ENCODE measurements at places on chromosomes 13 and 19.

GRCh38 chr19:38023671-38024541 is 116.9 kb downstream of the SIPA1L3 start:
- no peak for DNase-seq

DNA sequence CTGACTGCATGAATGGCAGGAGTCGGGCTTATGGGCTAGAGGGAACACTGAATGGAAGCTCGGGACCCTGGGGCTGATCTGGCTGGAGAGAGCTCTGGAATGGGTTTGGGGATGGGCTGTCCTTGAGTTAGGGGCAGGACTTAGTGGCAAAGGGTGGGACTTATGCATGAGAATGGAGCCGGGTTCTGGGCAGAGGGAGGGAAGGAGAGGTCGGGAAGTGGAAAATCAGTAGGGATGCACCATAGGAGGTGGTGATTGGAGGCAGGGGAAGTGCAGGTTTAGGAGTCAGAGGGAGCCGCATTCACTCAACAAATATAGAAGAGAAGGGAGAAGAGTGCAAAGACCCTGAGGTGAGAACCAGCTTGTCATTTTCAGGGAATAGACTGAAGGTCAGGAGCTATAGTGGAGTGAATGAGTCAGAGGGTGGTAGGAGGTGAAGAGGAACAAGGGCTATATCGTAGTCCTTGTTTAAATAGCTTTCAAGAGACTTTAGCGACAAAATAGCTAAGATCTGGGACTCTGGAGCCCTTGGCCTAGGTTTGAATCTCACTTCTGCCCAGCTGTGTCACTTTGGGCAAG is 748 bp downstream of the RAB4B start:
- DNase-seq: no peak

GRCh38 chr19:54518844-54519243 is 16.2 kb downstream of the LAIR2 start:
- no peak for DNase-seq

- no peak for DNase-seq
Observed at GRCh38 chr13:104114101-104114500, 1047.9 kb upstream of the SLC10A2 start.

DNA sequence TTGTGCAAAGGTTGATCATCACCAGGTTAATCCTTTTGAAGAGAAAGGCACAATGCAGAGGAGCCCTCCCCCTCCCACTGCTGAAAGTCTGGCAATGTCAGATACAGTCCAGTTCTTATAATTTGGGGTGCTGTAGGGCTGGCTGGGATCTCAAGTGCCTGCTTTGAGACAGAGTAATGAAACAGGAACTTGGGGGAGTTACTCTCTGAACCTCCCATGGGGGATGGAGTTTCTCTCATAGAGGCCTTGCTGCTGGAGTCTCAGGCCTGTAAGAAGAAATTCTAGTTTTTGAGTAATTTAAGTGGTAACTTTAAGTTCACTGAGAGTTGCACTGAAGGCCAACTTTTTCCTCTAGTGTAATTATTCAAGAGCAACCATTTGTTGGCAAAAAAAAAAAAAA is 410.5 kb downstream of the KCNRG start:
- DNase-seq: no peak

- DNase-seq: no peak
Observed at GRCh38 chr13:99265162-99265800, 7.1 kb upstream of the GPR18 start.

GRCh38 chr13:89541091-89542030 is 1806.1 kb upstream of the MIR17HG start:
- DNase-seq: no peak

- DNase-seq: peak; percentile 97
Observed at GRCh38 chr19:41363753-41364523, at the start of gene B9D2. B9D2 (minus strand) TSS chr19:41364149; CDS start chr19:41363519, 630 bp downstream.

DNA sequence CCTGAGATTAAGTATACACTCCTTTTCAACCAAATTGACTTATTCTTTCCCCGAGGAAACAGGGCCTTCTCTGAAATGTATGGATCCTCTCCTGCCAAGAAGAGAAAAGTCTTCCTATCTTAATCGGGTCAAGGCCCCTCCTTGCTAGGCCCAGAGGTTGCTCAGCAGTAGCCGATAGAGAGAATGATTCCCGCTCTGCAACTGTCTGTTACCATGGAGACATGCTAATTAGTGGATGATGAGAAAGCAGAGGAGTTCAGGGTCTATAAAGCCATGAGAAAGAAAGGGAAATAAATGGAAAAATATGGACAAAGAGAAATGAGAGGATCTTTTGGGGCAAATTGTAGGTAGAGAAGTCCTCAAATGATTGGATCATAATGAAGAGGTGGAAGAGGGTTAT is 103.5 kb downstream of the POU4F1 start:
- DNase-seq: no peak

GRCh38 chr13:102771298-102772041 is 2.1 kb downstream of the TEX30 start:
- no peak for DNase-seq

GRCh38 chr19:13957051-13957450 is 4.7 kb downstream of the DCAF15 start:
- no peak for DNase-seq

DNA sequence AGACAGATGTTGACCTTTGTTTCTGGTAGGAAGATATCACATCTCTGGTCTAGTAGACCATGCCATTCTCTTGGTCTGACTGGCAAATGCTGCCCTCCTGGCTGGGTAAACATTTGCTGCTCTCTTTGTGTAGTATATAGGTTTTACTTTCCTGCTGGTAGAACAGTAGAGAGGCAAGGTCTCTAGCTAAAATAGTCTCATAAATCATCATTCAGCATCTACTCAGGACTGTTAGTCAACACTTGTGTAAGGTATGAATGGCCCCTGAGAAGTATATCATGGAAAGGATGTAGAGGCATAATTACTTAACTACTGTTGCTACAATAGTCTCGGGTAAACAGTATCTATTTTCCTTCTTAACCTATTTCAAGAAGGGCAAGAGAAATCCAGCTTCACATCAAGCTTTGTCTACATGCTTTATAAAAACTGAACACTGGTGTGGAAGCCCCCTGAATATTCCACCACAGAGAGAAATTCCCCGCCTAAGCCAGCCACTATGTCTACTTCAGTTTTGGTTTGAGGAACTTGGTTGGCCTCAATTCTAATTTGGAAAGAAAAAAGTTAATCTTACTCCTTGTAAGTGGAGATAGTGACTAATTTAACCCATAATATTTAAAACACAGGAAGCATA is 18.4 kb upstream of the MYCBP2 start:
- DNase-seq: no peak

GRCh38 chr19:19209372-19209771 is 2.4 kb upstream of the NCAN start:
- no peak for DNase-seq

GRCh38 chr13:62799038-62799535 is 1383.4 kb upstream of the PCDH20 start:
- no peak for DNase-seq

- DNase-seq: no peak
Observed at GRCh38 chr19:55698256-55698655, 23.2 kb downstream of the EPN1 start.

DNA sequence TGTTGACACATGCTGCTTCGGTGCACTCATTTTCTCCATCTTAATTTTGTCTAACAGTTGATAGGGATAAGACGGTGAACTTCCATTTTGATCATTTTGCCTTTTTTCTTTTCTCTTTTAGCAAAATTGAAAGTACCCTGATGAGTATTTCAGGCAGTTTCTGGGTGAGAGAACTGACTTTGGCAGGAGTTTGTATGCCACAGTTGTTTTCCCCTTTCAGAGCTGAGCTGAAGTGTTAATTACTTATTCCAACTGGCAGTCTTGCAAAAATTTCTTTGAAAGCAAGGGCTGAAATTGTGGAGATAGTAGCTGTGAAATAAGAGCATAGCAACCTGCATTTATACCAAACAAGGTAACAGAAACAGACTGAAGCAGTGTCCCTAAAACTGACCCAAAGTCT is 180.2 kb downstream of the SLITRK5 start:
- DNase-seq: no peak

- DNase-seq: peak; percentile 39
Observed at GRCh38 chr13:110685305-110686020, 20.5 kb downstream of the CARS2 start.

- DNase-seq: no peak
Observed at GRCh38 chr13:40233731-40234195, 432.7 kb downstream of the FOXO1 start.

GRCh38 chr13:40876020-40876738 is 86.8 kb downstream of the SLC25A15 start:
- DNase-seq: no peak

GRCh38 chr13:57632276-57633140 is 964 bp downstream of the PCDH17 start:
- no peak for DNase-seq

DNA sequence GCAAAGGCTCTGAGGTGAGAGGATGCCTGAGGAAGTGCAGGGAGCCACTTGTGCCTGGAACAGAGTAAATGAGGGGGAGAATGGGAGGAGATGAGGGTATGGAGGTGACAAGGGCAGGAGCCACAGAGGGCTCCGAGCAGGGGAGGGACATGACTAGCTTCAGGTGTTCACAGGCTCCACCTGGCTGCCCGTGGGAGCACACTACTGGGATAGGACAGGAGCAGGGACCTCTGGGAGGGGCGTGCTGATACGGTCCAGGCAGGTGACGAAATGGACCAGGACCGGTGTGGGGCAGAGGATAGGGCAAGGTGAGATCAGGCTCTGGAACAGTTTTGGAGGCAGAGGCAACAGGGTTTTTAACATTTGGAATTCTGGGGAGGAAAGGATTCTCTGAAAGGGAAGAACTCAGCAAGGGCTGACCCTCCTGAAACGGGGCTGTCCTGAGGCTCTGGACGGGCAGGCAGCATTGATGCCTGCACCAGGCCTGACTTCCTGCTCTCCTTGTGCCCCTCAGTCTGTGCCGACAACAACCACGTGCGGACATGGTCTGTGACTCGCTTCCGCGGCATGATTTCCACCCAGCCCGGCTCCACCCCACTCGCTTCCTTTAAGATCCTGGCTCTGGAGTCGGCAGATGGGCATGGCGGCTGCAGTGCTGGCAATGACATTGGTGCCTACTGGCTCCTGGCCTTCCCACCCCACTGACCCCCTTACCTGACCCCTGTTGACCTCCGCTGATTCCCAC is 11.6 kb downstream of the SHKBP1 start:
- no peak for DNase-seq

- DNase-seq: no peak
Observed at GRCh38 chr19:16127080-16127479, 15.4 kb downstream of the RAB8A start.

GRCh38 chr19:58544591-58545285 is 874 bp downstream of the TRIM28 start:
- no peak for DNase-seq

- DNase-seq: no peak
Observed at GRCh38 chr13:36362914-36363313, 16.7 kb upstream of the SPART start.

DNA sequence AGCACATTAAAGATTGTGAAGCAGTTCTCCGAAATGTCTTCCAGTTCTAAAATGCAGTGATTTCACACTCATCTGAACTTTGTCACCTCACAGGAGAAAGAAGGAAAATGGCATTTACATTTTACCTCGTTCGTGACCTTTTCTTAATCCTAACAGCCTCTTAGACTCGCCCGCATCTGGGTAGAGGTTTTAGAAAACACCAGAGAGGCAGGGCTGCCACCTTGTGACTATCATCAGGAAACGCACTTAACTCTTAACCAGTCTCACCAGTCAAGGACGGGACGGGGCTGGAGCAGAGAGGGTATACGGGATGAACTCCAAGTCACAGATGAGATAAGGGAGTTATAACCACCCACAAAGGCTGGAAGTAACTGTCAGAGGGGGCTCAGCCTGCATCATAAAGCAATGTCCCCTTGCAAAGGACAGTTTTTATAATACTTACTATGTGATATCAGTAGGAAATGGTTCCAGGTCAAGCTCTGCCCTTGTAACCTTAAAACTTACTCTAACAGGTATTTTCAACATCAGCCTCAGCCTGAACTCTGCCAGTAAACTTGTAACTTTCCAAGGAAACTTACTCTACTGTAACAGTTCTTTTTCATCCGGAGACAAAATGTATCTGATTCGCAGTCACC is 8.6 kb upstream of the CEACAM6 start:
- DNase-seq: peak; percentile 7

DNA sequence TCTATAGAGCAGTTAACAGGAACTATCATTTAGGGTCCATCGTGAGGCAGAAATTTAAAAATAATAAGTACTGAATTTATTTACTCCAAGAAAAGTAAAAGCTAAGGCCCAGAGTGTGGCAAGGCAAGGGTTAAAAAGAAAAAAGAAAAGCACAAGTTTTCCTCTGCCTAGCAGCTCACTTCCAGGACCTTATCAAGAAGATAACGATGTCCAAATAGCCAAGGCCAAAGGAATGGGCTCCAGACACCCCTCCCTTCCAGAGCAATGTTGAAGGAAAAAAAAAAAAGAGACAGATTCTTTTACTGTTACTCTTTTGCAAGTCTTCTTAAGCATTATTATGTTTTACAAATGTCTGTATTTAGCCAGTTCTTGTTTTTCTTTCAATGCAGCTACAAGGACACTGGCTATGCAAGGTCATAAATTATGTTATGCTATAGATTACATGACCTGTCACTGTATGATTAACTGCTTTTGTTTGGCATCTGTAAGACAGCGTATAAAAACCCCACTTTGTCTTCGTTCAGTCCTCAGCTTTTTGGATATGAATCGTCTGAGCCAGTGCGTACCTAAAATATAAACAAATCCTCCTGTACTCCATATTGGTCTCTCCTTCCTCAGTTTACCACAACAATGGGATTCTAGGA is 2.9 kb upstream of the ZNF700 start:
- DNase-seq: no peak

- DNase-seq: no peak
Observed at GRCh38 chr19:13033819-13034611, 38.7 kb downstream of the NFIX start.

- DNase-seq: no peak
Observed at GRCh38 chr19:14821937-14822336, 13.0 kb downstream of the OR7A5 start.

DNA sequence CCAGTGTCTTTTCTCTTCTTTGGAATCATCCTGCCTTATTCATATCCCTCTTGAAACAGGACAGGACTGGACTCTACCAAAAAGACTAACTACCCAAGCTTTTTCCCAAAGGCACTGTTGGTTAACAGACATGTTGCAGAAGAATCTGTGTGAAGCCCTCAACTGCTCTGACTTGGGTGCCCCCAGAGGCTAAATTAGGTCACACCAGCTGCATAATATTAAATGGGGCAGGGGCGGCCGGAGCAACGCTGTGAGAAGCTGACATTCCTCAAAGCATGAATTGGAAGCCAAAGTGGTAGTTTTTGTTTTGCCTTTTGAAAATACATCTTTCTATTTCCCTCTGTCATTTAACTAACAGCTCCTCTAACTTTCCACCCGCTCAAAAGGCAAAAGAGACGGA is 185.9 kb downstream of the LHFPL6 start:
- DNase-seq: no peak

- DNase-seq: no peak
Observed at GRCh38 chr13:32940601-32941000, 75.6 kb upstream of the KL start.

- peak; percentile 17 for DNase-seq
Observed at GRCh38 chr13:59834801-59835200, 328.9 kb downstream of the DIAPH3 start.
